ENCODE measurements at places on chromosomes 13 and 19. TPM values are rescaled to one million over a fixed set of nuclear protein-coding genes. Genes with fewer than 3 reads are reported as not detected.
A peak's percentile ranks its signal among the peaks of the same experiment; 100 is the strongest.

The LHB gene
- not detected for total RNA-seq

The PRTN3 gene
- total RNA-seq: not detected

DNA sequence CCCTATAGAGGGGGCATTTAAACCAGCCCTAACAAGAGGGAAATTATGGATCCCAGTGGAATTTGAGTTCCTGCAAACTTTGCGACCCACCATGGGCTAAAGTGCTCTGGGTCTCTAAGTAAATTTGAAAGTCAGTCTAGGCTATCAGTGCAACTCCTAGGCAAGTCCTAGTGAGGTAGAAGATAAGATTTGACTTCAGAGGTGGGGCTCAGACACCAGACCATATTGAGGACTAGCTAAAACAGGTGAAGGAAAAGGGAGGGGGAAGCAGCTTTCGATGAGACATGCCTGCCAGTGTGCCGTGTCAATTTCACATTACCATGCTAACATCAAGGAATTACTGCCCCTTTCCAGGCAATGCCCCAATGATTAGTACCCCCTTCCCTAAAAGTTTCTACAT, 38.4 kb downstream of the CD320 start:
- H3K27me3 ChIP-seq: no peaks in the 10 kb centered on the region
- no peak overlapping the region for H3K4me3 ChIP-seq
- H3K36me3 ChIP-seq: no peaks in the 10 kb centered on the region
- DNase-seq: no peak

DNA sequence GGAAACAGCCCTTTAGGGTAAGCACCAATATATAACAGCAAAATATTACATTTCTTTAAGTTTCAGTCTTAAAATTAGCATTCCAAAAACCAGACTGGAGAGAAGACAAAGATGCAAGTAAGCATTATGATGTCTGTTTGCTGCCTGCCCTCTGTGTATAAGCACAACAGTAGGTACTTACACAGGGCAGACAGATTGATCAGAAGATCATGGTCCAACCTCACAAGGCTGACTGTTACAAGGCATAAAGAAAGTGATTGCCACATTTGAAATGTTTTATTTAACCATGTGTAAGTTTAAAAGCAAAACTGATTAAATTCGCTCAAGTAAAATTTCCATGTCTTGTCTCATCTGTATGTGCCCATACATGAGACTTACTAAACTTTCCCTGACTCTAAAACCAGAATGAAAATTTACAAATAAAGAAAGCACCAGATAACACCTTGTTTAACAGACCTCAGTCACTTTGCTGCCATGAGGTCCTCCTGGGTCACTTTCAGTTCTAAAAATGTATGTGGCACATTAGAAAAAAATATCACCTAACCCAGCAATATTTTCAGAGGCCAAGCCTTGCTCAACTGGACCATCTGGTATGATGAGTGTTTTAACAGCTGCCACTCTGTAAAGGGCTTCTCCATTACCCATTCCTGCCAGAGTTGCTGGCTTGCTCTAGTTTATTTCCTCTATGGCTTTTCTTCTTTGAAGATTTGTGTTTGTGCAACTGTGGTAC, 297.0 kb downstream of the RBM26 start:
- no peaks in the 10 kb centered on the region for H3K36me3 ChIP-seq
- no peak overlapping the region for H3K27ac ChIP-seq
- H3K27me3 ChIP-seq: no peaks in the 10 kb centered on the region
- DNase-seq: no peak
- H3K4me3 ChIP-seq: no peak overlapping the region
- no peaks in the 10 kb centered on the region for H3K4me1 ChIP-seq

DNA sequence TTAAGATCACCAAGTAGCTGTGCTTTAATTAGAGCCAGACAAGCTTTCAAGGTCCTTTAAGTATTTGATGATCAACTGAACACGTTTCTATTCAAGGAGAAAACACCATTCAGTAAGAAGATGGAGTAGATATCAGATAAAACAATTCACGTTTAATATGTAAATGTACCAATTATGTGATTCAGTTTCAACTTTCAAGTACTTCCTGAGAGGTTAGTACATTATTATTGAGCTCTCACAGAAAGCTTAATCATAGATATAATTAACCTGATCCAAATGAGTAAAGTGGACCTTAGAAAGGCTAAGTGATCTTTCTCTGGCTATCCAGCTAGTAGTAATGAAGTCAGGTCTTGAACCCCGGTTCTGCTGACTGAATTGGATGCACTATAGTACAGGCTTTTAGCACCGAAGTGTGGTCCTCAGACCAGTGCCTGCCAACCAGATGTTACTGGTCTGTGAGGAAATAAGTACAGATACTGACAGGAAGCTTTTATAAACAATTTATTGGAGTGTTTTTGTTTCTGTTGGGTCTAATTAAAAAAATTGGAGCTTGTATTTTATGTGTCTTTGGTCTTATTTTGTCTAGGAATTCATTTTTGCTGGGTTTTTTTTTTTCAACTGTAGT, 10.2 kb downstream of the CLN5 start:
- no peaks in the 10 kb centered on the region for H3K27me3 ChIP-seq
- DNase-seq: no peak
- no peak overlapping the region for H3K4me3 ChIP-seq
- H3K27ac ChIP-seq: peak overlapping the region; percentile 33
- peaks cover 26% of the 10 kb centered on the region for H3K4me1 ChIP-seq
- peaks cover 12% of the 10 kb centered on the region for H3K36me3 ChIP-seq

DNA sequence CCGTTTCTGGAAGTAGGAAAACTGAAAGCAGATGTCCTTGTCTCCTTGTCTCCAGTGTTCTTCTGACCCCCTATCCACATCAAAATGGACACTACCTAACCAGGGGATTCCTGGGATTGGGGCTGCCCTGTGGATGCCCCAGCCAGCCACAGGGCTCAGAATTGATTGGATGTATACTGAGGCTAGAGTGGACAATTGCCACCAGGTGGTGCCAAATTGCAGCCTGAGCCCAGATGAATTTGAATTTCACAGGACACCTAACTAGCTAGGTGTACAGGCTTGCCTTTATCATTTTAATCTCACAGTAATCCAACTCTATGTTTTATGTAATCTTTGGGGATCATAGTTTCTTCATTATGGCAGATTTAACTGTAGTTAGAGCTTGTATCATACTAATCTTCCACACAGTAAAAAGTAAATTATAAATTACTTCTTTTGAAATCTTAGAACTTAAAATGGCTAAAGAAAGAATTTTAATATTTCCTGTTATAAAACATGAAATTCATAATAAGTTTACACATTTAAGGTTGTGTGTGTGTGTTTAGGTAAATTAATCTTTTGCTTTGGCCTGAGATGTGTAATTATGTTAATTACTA, 58.0 kb downstream of the PIBF1 start:
- H3K27me3 ChIP-seq: no peaks in the 10 kb centered on the region
- no peak for DNase-seq
- no peaks in the 10 kb centered on the region for H3K36me3 ChIP-seq

GRCh38 chr13:74895042-74895796, 586.8 kb downstream of the TBC1D4 start:
- no peaks in the 10 kb centered on the region for H3K36me3 ChIP-seq
- H3K27me3 ChIP-seq: no peaks in the 10 kb centered on the region
- DNase-seq: no peak
- no peak overlapping the region for H3K4me3 ChIP-seq

Data from sigmoid colon (tissue), 7 donors.